ENCODE measurements at places on chromosomes 1 and 21.

GRCh38 chr1:14167884-14168283 lies 430.6 kb upstream of the KAZN start:
- no peak for DNase-seq

DNA sequence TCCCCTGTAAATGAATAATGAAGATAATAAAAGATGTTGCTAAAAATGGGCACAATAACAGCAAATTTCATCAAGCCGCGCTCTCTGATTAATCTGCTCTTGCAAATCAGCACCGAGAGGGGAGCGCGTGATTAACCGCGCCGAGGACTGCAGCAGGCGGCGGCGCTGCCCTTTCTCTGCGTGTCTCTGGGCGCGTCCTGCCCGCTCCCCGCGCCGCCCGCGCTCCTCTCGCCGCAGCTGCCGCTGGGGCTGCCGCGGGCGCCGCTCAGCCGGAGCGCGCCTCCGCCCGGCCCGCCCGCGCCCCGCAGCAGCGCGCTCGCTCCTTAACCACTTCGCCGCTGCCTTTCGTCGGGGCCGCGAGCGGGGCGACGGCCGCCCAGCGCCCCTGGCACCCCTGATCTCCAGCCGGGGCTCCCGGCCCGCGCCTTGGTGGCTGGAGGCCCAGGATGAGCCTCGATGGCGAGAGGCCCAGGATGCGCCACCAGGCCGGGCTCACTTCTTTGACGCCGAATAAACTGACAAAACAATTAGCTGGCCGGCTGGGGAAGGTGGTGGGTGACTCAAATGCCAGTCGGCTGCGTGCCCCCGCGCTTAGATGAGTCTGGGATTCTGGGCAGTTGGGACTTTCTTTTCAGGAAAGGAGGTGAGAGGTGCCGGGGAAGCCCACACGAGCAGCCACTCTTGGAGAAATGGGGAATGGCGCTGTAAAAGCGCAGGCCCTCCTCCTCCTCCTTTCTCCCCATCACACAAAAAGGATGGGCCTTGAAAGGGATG lies 221.4 kb upstream of the PKN2 start:
- DNase-seq, result no peak

- DNase-seq, result no peak
Measured at GRCh38 chr1:7298145-7298544, 473.0 kb upstream of the VAMP3 start.

DNA sequence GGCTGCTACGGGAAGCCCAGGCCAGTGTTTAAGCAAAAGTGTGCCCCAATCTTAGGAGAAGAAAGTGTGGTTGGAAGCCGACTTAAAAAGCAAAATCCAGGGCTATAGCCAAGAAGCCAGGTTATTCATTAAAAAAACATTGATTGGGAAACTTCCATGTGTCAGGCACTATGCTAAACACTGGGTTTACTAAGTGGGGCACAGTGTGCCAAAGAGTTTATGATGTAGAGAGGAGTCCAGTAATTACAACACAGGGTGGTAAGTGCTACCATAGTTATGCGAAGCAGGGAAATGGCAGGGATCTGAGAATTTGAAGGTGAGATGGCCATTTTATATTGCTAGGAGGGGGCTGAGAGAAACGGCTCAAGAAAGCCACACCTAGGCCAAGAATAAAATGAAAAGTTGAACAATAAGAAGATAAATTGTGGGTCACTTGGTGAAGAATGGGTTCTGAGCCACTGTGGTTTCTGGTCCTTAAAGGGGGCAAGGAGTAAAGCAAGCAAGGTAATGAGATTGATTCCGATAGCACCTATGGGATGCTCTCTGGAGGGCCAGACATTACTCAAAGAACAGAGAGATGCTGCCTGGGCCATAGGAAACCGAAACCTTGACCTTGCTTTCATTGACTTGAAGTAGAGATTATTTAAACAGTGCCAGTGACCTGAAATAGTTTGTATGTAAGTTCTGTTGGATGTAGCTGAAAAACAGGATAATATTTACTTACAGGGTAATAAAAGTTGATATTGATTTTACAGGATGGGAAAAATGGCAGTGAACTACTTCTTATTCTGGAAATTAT lies 177.8 kb downstream of the GIPC2 start:
- DNase-seq, result no peak

GRCh38 chr1:41919131-41919530 lies 409 bp upstream of the HIVEP3 start:
- DNase-seq, result no peak

GRCh38 chr1:175062339-175062738 lies 5.3 kb upstream of the TNN start:
- no peak for DNase-seq

DNA sequence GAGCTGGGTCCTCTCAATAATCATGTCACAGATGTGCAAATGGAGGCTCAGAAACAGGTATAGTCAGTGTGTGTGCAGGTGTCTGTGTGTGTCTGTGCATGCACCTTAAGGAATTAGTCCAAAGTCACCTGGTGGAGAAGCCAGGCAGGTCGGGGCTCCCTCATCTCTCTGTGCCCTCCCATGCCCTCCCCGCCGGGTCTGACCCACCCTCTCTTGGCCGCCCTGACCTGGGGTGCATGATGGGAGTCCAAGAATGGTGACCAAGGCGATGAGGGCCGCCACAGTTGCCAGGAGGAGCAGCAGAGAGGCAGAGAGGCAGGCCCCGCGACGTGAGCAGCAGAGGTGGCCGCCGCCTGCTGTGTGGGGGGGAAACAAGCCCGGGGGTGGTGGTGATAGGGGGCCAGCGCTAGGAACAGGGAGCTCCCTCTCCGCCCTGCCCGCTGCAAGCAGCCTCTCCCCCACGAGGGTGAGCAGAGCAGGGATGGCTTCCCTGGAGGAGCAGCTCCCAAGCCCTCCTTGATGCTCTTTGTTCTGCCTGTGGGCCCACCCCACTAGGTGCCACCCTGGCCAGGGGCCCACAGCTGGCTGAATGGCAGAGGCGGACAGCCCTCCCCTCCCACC lies 3.9 kb downstream of the LDLRAD1 start:
- no peak for DNase-seq

DNA sequence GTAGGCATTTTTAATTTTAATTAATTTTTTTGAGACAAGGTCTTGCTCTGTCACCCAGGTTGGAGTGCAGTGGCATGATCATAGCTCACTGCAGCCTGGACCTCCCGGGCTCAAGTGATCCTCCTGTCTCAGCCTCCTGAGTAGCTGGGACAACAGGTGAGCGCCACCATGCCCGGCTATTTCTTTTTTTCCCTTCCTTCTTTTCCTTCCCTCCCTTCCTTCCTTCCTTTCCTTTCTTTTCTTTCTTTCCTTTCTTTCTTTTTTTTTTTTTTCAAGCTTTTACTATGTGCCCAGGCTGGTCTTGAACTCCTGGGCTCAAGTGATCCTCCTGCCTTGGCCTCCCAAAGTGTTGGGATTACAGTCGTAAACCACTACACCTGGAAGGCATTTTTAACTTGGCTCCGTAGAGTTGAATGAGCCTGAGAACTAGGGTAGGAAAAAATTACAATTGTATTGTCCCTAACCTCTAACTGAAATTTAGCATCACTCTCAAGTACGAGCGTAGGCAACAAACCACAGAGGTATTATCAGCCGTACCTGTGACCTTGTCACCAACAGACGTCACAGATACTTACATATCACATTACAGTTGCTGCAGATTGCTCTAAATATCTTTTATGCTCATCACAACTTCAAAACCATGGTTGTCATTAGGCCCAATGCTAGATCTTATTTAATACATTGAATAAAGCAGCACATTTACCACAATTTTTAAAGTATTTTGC lies 8.0 kb downstream of the RUNX3 start:
- no peak for DNase-seq

DNA sequence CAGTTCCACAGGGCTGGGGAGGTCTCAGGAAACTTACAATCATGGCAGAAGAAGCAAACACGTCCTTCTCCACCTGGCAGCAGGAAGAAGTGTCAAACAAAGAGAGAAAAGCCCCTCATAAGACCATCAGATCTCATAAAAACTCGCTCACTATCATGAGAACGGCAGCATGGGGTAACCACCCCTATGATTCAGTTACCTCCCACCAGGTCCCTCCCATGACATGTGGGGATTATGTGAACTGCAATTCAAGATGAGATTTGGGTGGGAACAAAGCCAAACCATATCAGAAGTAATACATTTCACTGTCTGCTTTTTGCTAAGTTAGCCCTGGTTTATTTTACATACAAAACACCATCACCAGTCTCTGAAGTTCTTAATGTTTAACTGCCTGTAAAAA lies 68.5 kb downstream of the RBM11 start:
- peak; percentile 25 for DNase-seq

DNA sequence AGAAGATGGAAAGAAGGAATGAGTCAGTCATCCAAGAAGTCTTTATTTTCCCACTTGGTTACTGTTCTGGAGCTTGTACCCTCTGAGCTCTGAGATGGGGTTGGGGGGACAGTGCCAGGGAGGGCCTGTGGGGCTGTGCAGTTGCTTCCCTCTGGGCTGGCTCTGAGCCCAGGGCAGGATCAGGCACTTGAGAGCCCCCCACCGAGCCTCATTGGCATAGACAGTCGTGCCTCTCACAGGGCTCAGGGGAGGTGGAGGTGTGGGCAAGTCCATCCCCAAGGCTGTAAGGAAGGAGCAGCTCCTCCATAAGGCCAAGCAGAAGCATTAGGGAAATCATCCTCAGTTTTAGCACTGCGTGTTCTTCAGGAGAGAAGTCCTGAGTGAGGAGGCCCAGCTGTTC lies 2.5 kb upstream of the ARL8A start:
- DNase-seq, result no peak

- no peak for DNase-seq
Measured at GRCh38 chr1:17913326-17914115, 158.4 kb downstream of the ACTL8 start.

DNA sequence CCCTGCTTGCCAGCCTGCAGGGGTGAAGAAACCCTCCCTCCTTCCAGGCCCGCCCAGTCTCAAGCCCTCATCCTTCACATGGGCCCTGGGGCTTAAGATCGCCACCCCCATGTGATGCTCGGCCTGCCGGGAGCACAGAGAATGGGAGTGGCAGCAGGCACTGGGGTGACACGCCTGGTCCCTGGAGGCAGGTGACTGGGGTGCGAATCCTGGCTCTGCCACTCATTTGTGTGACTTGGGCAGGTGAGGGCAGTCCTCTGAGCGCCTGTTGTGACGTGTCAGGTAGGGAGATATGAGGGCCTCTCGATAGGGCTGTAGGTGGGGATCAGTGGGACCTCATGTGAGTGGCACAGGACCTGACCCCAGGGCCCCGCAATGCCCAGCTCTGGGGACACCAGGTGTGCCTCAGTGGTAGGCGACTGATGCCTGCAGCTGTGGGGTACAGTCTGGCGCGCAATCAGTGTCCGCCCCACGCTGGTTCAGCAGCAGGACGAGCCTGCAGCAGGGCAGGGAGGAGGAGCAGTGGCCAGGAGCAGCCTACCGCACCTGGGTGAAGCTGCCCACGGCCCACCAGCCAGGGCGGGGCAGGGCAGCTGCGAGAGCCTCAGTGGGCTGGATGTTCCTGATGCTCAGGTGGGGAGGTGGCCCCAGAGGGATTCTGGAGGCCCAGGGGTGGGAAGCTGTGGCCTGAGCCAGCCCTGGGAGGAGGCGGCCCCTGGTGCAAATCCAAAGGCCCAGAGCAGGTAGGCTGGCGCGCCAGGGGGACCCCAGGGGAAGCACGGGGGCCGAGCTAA lies 6.2 kb downstream of the SH2D5 start:
- DNase-seq, result no peak

DNA sequence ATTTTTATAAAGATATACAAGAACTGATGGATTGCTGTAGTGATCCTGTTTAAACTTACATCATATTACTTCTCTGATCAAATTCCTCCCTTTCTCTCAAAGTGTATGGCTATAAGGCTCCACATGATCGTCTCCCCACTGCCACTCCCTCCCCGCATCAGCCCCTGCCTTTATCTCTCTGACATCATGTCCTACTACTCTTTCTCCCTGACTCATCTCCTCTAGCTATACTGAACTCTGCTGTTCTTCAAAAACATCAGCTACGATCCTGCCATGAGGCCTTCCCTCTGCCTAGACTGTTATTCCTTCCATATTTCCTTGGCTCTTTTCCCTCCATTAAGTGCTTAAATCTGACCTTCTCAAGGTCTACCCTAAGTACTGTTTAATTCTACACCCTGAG lies 22.8 kb downstream of the HFM1 start:
- no peak for DNase-seq

GRCh38 chr1:233361876-233362275 lies 34.4 kb downstream of the MAP3K21 start:
- no peak for DNase-seq

GRCh38 chr21:15732290-15732995 lies 2.7 kb downstream of the USP25 start:
- DNase-seq, result no peak

- no peak for DNase-seq
Measured at GRCh38 chr21:16082038-16082816, 352.4 kb downstream of the USP25 start.

DNA sequence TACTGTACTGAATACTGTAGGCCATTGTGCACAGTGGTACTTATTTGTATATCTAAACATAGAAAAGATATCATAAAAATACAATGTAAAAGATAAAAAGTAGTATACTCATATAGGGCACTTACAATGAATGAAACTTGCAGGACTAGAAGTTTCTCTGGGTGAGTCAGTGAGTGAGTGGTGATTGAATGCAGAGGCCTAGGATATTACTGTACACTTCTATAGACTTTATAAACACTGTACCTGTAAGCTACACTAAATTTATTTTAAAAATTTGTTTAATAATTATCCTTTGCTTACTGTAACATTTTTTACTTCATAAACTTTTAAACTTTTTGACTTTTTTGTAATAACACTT lies 82.5 kb downstream of the FGGY start:
- no peak for DNase-seq

GRCh38 chr1:154141240-154141639 lies 13.6 kb downstream of the NUP210L start:
- DNase-seq, result no peak

DNA sequence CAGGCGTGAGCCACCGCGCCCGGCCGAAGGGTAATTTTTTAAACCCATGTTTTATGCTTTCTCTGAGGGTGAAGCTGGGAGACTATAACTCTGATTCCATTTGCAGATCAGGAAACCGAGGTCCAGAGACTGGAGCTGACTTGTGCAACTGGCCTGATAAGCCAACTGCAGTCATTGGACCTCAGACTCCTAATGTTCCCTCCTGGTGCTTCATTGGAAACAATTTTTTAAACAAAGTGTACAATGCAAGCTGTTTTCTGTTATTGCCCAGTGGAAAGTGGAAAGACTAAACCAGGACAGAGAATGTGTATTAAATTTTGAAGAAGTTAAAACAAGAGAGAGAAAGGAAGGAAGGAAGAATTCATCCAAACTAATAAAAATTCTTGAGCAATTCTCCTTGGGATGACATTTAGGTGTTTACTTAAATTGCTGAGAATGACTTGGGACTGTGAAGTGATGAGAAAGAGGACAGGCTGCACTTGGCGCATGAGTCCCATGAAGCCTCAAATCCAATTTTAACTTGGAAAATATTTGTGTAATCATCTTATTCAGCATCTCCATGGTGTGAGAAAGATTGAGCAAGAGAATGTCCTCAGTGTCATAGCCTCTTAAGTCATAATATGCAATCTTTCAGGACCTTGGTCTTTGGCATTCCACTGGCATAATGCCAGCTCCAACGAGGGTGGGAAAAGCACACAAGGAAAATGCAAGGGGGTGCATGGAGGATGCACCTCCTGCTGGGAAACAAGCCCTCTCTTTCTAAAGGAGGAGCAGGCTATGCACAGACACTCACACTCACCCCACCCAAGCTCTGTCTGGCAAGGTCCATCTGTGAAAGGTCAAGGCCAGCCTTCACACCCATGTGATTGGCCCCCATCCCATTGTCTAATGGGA lies 342.0 kb downstream of the SIPA1L2 start:
- no peak for DNase-seq

All from urinary bladder (tissue), 4 donors.